ENCODE measurements at places on chromosomes 11 and 22.

- peak; percentile 37 for DNase-seq
These were observed 23.8 kb upstream of the FZD4 start for GRCh38 chr11:86978756-86979608.

DNA sequence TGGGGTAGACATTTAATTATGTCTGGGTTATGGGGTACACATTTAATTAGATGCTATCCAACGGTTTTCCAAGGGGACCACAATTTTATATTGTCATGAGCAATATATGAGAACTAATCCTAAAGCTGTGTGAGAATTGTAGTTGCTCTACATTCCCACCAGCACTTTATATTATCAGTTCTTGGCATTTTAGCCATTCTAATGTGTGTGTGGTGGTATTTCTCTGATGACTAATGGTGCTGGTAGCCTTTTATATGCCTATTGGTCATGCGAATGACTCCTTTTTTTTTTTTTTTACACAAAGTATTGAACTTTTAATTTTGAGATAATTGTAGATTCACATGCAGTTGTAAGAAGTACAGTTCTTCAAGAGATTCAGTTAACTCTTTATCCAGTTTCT lies 26.2 kb downstream of the TMEM135 start:
- DNase-seq, result no peak

- DNase-seq, result no peak
These were observed 3.4 kb downstream of the OR10V1 start for GRCh38 chr11:59710136-59710847.

GRCh38 chr11:102704841-102705240 lies 728 bp downstream of the MMP27 start:
- DNase-seq, result no peak

GRCh38 chr22:45575607-45576272 lies 73.1 kb downstream of the FBLN1 start:
- DNase-seq, result no peak

- DNase-seq, result no peak
These were observed 200.0 kb downstream of the AASDHPPT start for GRCh38 chr11:106277484-106277883.
